ENCODE measurements at places on chromosomes 3 and 15.

- DNase-seq: no peak
Observed at GRCh38 chr15:64022571-64022970, 23.7 kb downstream of the DAPK2 start.

DNA sequence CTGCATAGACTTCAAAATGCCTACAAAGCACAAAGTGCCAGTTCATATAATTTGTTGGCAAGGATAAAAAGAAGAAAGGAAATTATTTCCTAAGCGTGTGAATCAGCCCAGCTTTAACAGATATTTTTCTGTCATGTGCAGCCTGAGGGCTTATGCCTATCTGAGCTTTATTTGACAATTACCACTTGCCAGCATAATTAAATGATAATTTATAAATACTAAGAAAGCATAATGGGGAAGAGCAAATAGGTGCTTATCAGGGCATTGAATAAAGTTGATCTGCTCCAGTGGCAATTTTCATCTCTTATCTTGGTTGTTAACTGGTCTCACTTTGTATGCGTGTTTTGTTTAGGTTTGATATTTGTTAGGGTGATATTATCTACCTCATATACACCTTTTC lies 313.4 kb upstream of the DNAJC19 start:
- DNase-seq: no peak

DNA sequence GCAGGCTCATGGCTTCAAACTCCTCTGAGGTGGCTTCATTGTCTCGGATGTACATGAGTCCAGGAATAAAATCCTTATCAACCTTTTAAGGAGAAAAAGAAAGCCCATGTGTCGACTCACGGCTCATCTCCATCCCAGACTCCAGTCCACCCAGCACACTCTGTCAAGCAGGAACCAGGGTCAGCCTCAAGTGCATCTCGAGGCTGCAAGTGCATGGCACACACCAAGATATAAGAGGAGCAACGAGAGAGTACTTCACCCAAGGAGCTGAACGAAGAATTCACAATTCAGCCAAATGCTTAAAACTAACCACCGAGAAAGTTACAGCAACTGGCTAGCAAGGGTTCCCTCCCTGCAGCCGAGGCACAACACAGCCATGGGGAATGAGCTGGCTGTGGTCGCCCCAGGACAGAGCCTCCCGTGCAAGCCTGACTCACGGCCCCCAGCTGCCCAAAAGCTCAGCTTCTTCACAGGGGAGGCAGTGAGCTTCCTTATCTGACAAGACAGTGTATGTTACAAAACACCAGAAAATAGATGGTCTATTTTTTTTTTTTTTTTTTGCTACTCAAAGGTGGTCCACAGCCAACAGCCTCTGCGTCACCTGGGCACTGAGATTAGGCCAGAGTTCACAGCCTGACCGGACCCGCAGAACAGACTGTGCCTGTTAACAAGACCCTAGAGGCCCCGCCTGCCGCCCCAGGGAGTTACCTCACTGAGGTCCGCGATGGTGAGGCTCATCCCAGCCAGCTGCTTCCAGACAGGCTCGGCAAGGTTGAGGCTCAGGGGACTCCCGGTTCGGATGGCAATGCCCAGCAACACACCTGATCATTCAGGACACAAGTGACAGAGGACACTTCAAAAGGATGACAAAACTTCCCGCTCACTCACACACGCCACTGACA lies 15.9 kb upstream of the OCA2 start:
- no peak for DNase-seq

DNA sequence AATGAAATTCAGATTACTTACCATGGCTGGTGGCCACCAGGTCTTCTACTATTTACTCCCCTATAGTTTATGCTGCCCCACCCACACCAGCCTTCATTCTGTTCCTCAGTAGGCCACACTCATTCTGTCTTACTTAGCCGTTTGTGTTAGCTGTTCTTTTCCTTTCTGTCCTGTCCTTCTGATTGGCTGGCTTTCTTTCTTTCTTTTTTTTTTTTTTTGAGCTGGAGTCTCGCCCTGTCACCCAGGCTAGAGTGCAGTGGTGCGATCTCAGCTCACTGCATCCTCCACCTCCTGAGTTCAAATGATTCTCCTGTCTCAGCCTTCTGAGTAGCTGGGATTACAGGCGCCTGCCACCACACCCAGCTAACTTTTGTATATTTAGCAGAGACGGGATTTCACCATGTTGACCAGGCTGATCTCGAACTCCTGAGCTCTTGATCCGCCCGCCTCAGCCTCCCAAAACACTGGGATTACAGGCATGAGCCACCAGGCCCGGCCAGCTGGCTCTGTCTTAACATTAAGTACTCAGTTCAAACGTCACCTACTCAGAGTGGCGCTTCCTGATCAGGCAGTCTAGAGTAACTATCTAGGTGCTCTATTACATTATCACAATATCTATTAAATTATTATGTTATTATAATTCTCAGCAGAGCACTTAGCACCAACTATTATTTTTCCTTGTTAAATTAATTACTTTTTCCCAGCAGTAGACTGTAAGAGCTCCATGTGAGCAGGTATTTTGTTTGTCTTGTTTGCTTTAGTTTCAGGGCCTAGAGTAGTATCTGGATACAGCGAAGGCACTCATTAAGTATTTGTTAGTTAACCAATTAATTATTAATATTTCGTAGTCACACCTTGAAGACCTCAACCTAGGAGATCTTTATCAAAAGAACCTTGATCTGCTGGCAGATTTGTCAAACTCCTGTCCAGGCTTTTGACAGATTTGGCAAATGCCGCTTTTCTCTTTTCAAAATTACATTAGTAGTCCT lies 6.4 kb downstream of the CMSS1 start:
- DNase-seq: no peak
